ENCODE measurements at places on chromosomes 2 and 18.

DNA sequence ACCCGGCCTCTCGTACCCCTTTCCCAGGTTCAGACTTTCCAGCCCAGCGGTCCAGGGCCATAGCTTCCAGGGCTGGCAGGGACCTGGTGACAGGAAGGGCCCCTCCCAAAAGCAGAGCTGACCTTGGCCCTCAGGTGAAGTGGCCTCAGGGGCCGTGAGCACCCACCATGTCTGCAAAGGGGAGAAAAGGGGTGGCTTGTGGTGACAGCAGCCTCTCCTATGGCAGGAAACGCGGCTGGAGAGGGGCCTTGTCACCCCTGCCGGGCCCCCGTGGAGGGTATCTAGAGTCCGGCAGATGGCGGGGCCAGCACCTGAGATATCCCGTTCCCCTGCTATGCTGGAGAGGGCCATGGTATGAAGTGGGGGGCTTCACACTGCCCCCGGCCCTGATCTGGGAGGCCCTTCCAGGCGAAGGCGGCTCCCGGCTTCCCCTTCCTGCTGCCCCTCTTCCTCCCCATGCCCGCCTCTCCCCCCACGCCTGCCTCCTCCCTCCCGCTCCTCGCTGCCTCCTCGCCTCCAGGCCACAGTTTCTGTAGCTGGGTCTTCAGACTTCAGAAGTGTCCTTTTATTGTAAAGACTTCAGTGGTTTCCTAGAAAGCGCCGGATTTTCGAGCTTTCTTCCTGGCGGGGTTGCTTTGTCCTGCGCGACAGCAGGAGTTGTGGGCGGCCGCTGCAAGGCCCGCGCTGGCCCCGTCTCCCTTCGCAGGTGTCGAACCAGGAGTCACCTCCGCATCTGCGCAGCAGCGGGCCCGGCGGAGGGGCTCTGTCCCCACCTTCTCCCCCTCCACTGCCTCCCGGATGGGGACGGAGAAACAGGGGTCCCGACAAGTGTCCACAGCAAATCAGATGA is 240.5 kb upstream of the MYT1L start:
- no peak for DNase-seq

DNA sequence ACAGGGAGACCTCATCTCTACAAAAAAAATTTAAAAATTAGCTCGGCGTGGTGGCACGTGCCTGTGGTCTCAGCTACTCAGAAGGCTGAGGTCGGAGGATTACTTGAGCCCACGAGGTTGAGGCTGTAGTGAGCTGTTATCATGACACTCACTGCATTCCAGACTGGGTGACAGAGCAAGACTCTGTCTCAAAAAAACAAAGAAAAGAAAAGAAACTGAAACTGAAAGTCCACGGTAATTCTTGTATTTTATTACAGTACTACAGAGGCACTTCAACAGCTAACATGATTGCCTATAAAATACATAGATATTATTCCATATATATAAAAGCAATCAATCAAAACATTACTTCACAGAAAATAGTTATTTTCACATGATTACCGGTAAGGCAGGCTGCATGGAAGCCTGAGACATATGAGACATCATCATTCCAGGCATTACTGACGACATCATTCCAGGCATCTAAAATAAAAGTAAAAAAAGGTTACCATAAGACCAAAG is 23.1 kb downstream of the PRPF40A start:
- no peak for DNase-seq

DNA sequence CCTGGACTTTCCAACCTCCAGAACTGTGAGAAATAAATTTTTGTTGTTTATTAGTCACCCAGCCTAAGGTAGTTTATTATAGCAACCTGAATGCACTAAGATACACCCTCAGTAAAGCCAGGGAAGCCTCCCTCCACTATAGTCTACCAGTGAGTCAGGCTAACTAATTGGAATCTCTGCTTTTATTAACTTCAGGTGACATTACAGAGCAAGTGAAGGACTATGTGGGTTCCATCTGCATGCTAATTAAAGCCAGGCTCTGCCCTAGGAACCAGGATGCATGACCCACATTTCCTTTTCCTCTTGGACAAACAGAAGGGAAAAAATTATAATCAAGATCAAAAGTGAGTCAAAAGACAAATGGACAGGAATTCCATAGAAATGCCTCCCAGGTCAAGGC is 56.1 kb downstream of the ZC3H8 start:
- no peak for DNase-seq

DNA sequence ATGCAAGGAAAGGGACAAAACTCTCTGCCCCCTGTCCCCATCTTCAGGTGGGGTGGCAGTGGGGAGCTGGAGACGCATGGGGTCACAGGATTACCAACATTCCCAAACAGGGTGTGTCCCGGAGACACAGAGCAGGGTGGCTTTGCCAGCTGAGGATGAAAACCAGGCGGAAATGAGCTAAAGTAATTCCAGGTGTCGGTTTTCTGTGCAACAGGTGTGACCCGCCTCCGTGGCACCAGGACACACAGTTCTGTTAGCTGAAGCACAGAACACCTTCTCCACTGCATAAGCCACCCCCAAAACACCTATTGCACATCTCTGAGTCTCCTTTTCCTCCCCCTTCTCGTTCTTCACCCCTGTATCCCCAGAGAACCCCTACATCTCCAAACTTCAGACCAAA is 122.7 kb upstream of the GLI2 start:
- DNase-seq: no peak

DNA sequence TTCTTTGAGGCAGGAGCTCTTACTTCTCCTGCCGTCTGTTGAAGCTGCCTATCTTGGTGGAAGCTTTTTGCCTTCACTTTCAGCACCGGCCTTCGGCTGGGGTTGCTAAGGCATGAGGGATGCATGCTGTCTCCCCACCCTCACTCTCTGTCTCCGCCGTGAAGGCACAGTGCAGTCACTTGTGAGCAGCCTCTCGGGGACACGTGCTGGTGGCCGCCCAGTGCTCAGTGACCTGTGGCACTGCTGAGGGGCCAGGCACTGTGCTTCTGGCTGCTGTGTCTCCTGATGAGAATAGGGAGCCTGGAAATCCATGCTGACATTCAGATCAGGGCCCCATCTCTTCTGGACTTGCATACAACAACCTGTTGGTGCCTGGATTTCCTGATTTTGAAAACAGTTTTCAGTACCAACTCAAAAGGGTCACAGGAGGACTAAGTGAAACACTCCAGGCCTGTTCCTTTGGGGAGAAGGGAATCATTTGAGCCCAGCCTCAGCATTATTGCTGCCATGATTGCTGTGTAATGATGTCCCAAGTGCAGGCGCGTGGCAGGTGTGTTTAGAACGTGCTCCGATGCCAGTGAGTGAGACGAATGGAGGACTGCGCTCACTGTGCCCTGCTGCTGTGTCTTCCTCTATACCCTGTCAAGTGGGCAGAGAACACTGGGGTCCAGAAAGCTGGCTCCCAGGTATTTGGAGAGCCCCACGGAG is 218.1 kb downstream of the SEPTIN10 start:
- DNase-seq: no peak

- no peak for DNase-seq
Observed at GRCh38 chr2:66580166-66581049, 145.5 kb downstream of the MEIS1 start.

- no peak for DNase-seq
Observed at GRCh38 chr2:203688798-203689197, 17.6 kb upstream of the CD28 start.

- DNase-seq: no peak
Observed at GRCh38 chr2:196442211-196442610, 197.3 kb upstream of the CCDC150 start.
